ENCODE measurements at places on chromosomes 2 and 18.

- DNase-seq = peak; percentile 3
Measured at GRCh38 chr2:235864733-235865515, 303.3 kb downstream of the GBX2 start.

- no peak for DNase-seq
Measured at GRCh38 chr2:64400733-64401528, 53.0 kb upstream of the LGALSL start.

DNA sequence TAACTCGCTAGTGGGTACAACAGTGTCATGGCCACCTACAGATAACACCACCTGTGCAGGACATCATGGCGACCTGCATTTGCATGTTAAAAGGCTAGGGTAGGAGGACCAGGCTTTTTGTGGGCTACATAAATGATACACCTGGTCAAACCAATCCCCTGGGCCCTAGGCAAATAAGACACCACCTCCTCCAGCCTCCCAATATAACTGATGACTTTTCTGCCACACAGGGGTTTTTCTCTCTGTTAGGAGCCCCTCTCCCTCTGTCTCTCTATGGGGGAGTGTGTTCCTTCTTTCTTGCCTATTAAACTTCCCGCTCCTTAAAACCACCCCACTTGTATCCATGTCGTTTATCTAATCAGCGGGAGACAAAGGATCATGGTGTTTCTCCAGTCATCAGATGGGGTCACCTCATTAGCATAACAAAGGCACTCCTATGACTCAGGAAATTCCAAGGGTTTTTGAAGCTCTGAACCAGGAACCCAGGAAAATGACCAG is 10.8 kb upstream of the BUB1 start:
- no peak for DNase-seq

- no peak for DNase-seq
Measured at GRCh38 chr2:108547606-108548005, 13.3 kb downstream of the LIMS1 start.

DNA sequence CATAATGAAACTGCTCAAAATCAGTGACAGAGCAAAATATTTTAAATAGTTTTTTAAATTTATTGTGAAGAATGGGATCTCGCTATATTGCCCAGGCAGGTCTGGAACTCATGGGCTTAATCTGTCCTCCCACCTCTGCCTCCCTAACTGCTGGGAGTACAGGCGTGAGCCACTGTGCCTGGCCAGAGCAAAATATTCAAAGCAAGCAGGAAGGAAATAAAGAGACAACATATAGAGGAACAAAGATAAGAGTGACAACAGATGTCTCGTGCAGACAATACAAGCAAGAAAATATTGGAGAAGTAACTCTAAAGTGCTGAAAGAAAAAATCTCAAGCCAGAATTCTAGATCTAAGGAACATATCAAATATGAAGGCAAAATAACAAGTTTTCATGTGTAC is 5.0 kb upstream of the SCLY start:
- DNase-seq = no peak

GRCh38 chr2:46643493-46643892 is 164.1 kb downstream of the TMEM247 start:
- no peak for DNase-seq

DNA sequence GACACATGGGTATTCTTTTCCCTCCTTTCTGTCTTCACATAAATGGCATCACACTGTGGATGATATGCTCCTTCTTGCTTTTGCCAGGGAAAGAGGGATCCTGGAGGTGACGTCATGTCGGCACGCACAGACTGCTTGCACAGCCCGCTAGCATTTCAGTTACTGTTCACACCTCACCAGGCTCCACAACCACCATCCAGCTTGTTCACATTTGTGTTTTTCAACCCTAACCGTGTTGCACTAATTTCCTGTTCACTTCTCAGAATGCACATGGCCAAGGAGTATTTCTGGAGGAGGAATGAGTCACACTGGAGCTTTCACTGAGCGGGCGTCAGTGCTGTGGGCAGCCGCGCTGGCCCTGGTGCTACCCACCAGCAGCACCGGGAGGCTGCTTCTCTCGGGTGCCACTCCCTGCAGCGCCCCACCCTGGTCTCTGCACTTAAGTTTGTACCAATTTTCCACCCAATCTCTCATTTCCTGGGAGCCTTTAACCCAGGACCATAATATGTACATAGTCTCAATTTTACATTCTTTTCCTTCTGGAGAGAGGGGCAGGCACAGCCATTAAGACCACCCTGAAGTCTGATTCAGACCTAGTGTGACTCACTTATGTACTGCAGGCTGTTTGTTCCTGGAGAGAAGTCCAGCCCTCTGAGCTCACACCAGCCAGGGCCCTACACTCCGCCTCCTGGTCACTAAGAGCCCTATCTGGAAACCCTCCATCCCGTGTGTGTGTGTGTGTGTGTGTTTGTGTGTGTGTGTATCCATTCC is 65.1 kb downstream of the MBP start:
- DNase-seq = peak; percentile 49

GRCh38 chr2:216344206-216344949 is 27.9 kb downstream of the MARCHF4 start:
- DNase-seq = no peak

- DNase-seq = no peak
Measured at GRCh38 chr2:241037498-241037897, 39.1 kb downstream of the SNED1 start.

GRCh38 chr2:120012363-120012762 is 514 bp upstream of the EPB41L5 start:
- no peak for DNase-seq
